ENCODE measurements at places on chromosomes 7 and 10. TPM values are rescaled to one million over a fixed set of nuclear protein-coding genes. Genes with fewer than 3 reads are reported as not detected.

Gene FGF8
- total RNA-seq: not detected

Gene ANKRD2
- not detected for total RNA-seq

Gene ADRA2A
- total RNA-seq: 0.22 TPM

Gene ANKRD30A
- total RNA-seq: not detected

GRCh38 chr7:43481902-43482678, 100.8 kb upstream of the STK17A start:
- DNase-seq: no peak

DNA sequence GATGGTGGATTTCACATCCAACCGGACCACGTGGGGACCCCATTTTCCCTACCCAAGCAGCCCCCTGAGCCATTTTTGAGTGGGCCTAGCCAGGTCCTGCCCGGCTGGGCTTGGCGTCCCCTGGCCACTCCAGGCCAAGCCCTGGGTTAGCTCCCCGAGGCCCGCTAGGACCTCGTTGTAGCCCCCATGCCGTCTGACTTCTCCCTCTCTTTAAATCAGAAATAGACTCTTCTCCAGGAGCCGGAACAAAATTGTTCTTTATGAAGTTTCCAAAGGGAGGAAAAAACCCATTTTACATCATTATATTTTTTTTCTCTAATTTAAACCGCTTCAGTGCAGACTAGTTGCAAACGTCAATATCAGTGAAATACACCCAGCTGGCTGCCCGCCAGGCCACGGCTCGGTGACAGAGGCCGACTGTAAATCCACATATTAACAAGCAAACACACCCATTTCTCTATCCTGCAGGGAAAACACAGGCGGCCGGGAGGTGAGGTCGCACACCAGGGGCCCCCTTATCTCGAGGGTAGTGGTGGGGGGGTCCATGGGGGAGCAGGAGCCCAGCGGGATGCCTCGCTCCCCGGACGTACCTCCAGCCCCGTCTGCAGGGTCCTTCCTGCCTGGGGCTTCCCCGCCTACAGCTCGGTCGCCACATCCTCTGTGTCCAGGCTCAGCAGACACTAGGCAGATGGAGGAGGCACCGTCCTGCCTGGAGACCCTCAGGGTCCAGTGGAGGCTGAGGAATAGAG, 72.7 kb downstream of the ELFN1 start:
- no peak for DNase-seq
